ENCODE measurements at places on chromosomes 6 and 20. TPM values are rescaled to one million over a fixed set of nuclear protein-coding genes. Genes with fewer than 3 reads are reported as not detected.

The ARFGAP1 gene
- total RNA-seq: 53.9 TPM

The SNRPB gene
- 481 TPM for total RNA-seq

The MYL9 gene
- 1.7 TPM for total RNA-seq

The MAS1 gene
- total RNA-seq: not detected

The FRK gene
- under 0.01 TPM for total RNA-seq

The RPRD1B gene
- total RNA-seq: 12.0 TPM

The NKX2-4 gene
- total RNA-seq: not detected

The KCNQ2 gene
- total RNA-seq: not detected

The ARMC2 gene
- 0.65 TPM for total RNA-seq

The KHDC1 gene
- total RNA-seq: 2.0 TPM

The BPIFB4 gene
- total RNA-seq: not detected

The CDH4 gene
- total RNA-seq: under 0.01 TPM

All from epithelial cell of umbilical artery (primary cell).